ENCODE measurements at places on chromosomes 12 and 14.

DNA sequence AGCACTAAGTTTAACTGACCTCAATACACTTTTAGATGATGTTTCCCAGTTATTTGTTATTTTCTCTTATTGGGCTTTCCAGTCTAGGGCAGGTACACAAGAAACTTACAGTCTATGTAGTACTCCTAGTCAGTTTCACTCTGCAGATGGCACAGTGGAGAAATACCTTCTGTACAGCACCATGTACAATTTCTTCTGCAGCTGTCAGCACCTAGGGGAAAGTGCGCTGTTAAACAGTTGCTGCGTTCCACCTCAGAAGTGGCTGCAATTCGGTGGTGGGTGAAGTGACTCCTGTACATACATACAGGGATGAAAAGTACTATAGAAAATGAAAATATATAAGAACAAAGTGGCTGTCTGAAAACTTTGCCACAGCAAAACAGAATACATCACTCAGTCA lies 48.3 kb downstream of the NOVA1 start:
- no peak for DNase-seq

DNA sequence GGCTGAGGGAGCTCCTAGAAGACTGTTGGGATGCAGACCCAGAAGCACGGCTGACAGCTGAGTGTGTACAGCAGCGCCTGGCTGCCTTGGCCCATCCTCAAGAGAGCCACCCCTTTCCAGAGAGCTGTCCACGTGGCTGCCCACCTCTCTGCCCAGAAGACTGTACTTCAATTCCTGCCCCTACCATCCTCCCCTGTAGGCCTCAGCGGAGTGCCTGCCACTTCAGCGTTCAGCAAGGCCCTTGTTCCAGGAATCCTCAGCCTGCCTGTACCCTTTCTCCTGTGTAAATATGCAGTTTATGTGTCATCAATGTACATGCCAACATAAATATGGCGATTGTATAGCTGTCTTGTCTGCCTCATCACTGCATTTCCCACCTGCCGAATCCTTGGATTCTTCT lies 7.5 kb downstream of the AMHR2 start:
- DNase-seq: no peak

- DNase-seq: no peak
Measured at GRCh38 chr12:107736914-107737313, 24.0 kb downstream of the PRDM4 start.

DNA sequence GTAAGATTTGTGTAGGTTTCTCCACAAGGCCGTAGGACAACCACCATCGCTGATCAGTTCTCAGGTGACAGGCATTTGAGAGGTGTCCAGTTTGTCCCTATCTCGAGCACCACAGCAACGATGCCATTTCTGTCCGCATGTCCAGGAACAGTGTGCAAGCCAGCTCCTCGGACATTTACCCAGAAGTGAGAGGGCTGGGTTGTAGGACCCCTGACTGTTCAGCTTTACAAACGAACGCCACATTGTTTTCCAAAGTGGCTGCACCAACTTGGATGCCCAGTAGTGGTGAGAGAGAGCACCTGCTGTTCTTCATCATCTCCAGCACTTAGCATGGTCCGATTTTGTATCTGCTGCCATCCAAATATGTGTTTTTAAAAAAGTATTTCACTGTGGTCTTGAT lies 38.6 kb downstream of the CYP46A1 start:
- no peak for DNase-seq

DNA sequence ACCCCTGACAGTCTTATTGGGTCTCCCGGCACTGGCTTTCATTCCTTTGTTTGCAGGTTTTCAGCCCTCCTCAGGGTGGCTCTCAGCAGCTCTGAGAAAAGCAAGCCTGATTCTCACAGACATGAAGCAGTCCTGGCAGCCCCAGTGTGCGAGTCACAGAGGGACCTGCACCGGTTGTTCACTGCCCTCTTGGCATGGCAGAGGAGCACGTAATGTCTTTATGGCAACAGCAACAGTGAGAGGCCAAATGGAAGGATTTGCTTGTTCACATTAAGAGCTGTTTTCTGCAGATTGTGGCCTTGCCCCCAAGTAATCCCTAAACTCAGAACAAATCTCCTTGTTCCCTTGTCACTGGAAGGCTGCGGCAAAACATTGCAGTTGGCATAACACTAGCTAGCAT lies 3.4 kb downstream of the KCNA5 start:
- no peak for DNase-seq

GRCh38 chr14:103108749-103109207 lies 14.3 kb downstream of the EXOC3L4 start:
- DNase-seq: no peak

DNA sequence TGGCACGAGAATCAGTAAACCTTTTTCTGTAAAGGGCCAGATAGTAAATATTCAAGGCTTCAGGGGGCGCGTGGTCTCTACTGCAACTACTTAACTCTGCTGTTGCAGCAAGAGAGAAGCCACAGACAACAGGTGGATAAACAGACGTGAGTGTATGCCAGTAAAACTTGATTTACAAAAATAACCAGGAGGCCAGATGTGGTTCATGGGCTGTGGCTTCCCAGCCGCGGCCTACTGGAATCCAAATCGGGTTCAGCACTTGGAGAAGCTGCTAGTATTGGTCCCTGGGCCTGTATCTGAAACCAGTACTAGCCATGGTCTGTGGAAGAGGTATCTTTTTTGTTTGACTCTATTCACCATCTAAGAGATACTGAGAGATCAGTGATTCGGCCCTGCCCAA lies 13.3 kb downstream of the PPP2R5C start:
- DNase-seq: no peak

- DNase-seq: peak; percentile 46
Measured at GRCh38 chr14:76386944-76387782, 11.2 kb downstream of the ESRRB start.

GRCh38 chr14:102232348-102232625 lies 72.7 kb downstream of the MOK start:
- no peak for DNase-seq

DNA sequence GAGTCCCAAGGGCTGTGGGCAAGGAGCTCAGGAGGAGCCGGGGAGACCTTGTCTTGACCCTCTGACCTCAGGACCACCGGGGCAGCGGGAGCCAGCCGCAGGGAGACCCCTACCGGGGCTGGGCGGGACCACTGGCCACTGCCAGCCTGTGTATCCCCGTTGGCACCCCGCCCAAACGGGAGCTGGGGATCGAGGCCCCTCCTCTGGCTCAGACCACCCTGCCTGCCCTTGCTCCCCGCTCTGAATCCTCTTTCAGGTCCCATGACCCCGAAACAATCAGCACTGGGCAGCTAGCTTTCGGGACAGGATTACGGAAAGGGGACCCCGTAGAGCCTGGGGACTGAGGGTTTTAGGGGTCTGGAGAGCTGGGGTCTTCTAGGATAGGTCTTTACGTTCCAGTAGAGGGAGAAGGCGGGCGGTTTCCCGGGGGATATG lies 1.3 kb downstream of the GLI1 start:
- DNase-seq: no peak

DNA sequence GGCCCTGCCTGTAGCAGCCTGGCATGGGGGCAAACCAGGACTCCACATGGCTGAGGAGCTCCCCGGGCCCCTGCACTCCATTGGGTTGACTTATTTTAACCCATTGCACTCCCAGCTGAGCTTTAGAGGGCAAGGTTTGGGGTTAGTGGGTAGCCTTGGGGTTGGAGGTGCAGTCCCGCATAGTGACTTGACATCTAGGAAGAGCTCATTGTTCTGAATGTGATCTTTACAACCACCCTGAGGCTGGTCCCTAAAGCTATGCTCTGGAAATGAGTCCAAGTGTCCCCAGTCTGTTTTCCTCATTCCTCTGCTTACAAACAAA lies 36.4 kb downstream of the NFKBIA start:
- DNase-seq: no peak

- DNase-seq: no peak
Measured at GRCh38 chr14:86217523-86217922, 687.6 kb downstream of the FLRT2 start.

DNA sequence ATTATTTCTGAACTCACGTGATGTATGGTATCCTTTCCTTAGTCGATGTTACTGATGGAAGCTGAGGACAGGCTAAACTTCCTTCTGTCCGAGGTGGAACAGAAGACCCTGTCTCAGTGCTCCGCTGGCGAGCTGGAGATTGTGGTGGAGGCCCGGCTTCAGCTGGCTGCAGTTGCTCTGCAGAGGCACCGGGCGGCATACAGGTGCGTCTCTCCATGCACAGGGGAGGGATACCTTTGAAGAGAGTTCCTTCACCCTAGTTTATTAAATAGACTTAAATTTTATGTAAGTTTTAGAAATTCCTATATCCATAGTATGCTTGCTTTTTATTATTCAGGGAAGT lies 186.7 kb upstream of the NEDD1 start:
- DNase-seq: no peak

GRCh38 chr14:83702619-83703018 lies 1827.3 kb upstream of the FLRT2 start:
- no peak for DNase-seq

All from SW 1271 (cell line).